ENCODE measurements at places on chromosomes 4 and X. TPM values are rescaled to one million over a fixed set of nuclear protein-coding genes. Genes with fewer than 3 reads are reported as not detected.

DNA sequence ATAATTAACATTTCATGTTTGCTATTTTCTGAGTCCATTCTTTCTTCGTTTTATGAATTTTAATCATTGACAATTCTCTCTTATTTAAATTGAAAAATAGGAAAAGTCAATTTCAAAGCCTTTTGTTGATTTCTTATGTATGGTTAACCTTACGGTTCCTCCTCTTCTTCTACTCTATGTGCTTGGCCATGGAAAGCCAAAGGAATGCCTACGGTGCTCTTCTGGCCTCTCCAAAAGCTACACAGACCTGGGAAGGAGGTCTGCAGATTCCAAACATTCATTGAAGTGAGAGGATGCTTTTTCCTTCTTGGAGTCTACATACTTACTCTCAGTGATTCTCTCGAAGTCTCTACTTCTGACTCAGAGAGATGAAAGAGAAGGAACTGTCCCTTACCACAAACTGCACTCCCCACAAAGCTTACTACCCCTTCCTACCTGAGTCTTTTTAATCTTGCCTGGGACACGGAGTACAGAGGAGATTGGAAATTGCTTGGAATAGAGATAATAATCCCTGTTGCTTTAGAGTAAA is 863.1 kb upstream of the FTHL17 start:
- no peak for DNase-seq

DNA sequence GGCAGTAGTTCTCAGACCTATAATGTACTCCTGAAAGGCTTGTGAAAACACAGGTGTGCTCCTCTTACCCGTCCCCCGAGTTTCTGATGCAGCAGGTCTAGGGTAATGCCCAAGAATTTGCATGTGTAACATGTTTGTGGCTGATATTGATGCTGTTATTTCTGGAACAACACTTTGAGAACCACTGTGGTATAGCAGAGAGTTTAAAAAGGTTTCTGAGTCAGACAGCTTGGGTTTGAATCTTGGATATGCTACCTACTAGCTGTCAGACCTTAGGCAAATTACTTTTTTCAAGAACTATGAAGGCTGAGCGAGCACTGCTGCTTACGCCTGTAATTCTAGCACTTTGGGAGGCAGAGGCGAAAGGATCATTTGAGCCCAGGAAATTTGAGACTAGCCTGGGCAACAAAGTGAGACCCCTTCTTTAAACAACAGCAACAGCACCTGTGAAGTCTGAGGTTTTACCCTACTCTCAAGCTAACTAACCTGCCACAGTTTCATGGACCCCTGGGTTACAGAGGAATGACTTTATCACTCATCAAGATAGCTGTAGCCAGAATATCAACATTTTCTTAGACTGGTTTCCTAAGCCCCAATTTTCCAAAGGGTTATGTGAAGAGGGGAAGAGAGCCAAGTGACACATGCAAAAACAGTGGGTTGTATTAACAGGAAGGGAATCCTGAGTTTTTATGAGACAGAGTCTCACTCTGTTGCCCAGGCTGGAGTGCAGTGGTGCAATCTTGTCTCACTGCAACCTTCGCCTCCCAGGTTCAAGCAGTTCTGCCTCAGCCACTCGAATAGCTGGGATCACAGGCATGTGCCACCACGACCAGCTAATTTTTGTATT is 5.1 kb downstream of the AFF1 start:
- no peak for DNase-seq

DNA sequence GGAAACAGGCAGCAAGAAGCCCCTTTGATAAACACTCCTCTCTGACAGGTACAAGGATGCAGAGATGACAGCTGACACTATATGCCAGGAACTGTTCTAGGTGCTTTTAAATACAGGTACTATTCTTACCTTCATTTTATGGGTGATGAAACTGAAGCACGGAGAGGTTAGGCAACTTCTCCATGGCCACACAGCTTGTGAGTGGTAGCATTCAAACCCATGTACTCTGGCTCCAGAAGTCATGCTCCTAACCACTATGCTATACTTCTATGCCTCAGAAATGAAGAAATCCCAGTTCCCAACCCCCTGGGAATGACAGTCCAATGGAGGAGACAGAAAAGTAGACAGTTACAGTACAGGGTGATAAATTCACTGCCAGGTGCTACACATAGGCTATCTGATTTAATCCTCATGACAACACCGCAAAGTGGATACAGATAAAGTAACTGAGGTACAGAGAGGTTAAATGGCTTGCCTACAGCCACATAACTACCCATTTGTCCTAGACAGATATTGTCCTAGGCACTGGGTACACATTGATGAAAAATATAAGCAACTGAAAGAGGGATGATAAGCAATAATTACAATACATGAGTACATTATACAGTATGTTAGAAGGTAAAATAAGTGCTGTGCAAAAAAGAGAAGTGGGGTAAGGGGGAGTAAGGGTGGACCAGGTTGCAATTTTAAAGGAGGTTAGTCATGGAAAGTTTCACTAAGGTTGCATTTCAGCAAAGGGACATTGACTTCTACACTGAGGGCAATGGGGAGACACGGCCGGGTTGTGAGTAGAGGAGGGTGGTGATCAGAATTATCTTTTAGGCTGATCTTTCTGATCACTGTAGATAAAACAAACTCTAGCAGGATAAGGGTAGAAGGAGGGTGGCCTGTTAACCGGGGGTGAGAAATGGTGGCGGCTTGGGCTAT is 1.6 kb upstream of the F8 start:
- DNase-seq = no peak

CXCL3 gene
- total RNA-seq = 4.9 TPM

GRCh38 chr4:156100651-156101050 is 147.0 kb upstream of the CTSO start:
- no peak for DNase-seq

GRCh38 chr4:36773467-36773866 is 471.1 kb upstream of the NWD2 start:
- no peak for DNase-seq

- no peak for DNase-seq
These were observed 115.2 kb upstream of the TBC1D9 start for GRCh38 chr4:140871368-140871767.

GRCh38 chr4:56859841-56860240 is 38.3 kb upstream of the SPINK2 start:
- no peak for DNase-seq

MAGEB1 gene
- total RNA-seq = not detected

- no peak for DNase-seq
These were observed 2.3 kb downstream of the SH3TC1 start for GRCh38 chr4:8201321-8201781.

GRCh38 chr4:96455045-96455720 is 615.3 kb downstream of the PDHA2 start:
- no peak for DNase-seq

- DNase-seq = no peak
These were observed 406.8 kb downstream of the SLITRK2 start for GRCh38 chrX:146224442-146224841.

DNA sequence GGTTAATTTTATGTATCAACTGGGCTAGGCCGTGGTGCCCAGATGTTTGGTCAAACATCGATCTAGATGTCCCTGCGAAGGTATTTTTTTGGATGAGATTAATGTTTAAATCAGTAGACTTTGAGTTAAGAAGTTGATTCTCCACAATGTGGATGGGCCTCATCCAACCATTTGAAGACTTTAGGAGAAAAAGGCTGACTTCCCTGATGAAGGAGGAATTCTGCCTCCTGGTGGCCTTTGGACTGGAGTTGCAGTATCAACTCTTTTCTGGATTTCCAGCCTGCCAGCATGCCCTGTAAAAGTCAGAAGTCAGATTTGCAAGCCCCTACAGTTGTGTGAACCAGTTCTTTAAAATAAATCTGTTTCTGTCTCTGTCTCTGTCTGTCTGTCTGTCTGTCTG is 91.4 kb downstream of the STK32B start:
- no peak for DNase-seq

PPEF2 gene
- 0.21 TPM for total RNA-seq

- DNase-seq = no peak
These were observed 271.5 kb downstream of the LDB2 start for GRCh38 chr4:16626945-16627344.

GRCh38 chrX:116357329-116357728 is 79.1 kb upstream of the SLC6A14 start:
- no peak for DNase-seq

ITGB1BP2 gene
- total RNA-seq = 18.5 TPM

DNA sequence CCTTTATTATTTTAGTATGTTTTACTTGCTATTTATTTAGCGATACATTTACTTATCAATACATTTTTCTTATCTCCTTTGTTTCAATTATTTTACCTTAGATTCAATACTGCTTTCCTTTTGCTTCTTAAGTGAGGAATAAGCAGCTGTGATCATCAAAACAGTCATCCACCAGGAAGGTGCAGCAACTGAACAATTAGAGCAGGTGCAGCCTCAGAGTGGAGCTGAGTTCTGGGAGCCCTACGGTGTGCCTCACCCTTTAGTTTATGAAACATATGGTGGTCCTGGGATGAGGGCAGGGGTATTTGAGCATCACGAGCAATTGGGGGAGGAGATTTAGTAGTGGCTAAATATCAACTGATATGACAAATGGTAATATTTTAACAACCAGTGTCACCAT is 111.0 kb downstream of the FRYL start:
- no peak for DNase-seq

DNA sequence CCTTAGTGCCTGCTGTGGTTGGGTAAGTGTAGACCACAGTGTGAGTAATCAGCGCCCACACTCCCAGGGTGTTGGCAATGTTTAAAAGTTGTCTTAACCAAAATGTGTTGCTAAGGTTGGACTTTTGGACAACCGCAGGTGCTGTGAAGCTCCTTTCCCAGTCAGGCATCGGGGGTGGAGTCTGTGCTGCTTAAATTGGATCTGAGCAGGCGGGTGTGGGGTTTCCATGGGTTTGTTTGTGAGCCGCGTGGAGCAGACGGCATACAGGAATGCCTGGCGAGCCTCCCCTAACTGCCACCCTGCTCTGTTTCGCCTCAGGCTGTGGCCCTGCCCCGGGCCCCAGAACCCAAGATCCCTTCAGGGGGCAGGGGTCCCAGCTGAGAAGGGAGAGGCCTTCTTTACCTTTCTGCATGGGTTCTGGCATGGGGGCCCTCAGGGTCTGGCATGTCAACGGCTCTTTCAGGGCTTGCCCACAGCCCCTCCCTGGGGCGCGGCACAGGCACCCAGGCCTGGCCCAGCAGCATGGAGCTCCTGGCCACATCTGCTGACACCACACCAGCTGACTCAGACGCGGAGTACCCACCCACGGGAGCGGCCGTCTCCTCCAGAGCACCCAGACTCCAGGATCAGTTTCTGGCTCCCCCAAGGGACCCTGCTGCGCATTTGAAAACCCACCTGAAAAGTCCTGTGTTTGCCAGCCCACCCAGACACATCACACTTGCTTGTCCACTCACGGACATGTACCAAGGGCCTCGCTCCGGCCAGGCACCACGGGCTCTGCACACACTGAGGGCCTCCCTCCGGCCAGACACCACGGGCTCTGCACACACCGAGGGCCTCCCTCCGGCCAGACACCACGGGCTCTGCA is 5.1 kb upstream of the SPON2 start:
- DNase-seq = no peak

DNA sequence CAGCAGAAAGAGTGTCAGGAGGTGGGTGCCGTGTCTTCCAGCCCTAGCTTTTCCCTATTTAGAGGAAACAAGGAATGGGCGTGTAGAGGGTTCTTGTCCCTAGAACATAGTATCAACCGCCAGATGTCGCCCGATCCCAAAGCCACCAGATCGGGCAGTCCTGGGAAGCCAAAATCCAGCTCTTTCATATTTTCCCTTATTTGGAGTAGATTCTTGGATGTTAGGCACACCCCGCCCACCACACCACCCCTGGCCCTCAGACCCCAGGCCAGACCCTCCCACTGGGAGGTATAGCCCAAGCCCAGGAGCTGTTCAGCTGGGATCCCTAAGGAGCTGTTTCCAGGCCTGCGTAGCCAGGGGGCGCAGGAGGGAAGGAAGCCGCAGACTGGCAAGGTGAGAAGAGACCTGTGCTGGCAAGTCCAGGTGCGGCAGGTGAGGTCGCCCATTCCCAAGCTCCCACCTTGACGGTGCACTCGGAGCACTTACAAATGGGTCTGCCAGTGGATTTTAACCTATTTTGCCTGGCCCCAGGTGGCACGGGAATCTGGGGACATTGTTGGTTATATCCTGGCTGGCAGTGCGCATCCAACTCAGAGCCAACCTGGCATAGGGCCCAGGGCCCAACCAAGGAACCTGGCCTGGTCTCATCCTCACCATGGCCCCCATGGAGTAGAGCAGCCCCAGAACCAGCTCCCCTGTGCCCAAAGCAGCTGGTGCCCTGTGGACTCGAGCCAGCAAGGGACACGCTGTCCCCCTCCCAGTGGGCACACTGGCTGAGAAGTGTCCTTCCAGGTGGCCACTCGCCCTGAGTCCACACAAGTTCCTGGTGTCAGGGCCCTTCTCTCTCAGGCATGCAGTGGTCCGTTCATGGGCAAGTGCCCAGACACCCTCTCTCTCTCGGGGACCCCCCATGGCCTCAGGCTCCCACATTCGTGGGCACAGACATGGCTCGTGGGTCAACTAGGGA is 811 bp downstream of the FLNA start:
- DNase-seq = no peak

FAM184B gene
- total RNA-seq = not detected

All from thoracic aorta (tissue), 2 donors.